ENCODE measurements at places on chromosomes 6 and 20. TPM values are rescaled to one million over a fixed set of nuclear protein-coding genes. Genes with fewer than 3 reads are reported as not detected.

Gene SNPH
- 0.90 TPM for total RNA-seq

Gene HEBP2
- total RNA-seq: 11.9 TPM

DNA sequence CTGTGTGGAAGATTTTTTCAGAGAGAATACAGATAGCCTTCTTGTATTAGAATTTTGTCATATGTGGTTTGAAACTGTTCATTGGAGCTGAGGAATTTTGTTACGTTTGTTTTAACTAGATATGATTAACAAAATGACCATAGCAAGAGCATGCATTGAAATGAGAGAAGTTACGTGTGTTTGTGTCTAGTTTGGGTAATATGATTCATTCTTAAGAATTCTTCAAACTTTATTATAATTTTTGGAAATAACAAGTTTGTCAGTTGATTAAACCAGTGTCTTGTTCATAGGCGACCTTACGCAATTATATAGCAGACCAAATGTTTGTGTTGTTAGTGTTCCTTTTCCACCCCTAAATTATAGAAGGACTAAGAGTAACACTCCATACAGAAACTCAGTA is 5.5 kb downstream of the GMNN start:
- DNase-seq: no peak

DNA sequence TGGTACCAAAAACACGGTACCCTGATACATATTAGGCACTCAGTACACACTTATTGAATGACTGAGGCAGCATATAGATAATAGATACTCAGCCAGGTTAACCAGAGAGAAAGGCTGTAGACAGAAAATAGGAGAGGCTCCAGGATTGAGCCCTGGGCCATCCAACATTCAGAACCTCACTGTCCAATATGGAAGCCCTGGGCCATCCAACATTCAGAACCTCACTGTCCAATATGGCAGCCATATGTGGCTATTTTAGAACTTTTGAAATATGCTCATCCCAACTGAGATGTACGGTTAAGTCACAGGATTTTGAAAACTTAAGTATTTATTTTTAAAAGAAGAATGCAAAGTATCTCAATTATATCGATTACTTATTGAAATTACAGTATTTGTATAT is 142.5 kb upstream of the ID4 start:
- peak; percentile 19 for DNase-seq

DNA sequence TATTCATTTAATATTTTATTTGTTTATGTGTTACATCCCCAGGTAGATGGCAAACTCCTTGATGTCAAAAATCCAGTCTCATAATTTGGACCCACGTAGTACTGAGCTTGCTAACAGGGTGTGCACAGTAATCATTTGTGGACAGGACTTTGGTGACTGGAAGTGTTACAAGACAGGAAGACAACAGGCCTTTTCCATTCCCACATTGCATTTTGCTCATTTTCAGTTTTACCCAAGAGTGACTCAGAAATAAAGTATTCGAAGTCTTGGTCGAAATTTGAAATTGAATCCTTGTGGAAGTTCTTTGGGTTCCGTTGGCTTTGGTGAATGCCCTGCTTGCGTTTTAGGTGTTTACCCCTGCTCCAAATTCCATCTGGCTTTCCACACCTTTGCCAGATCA is 63.0 kb upstream of the THBS2 start:
- no peak for DNase-seq

GRCh38 chr6:34072727-34073126 is 73.2 kb downstream of the GRM4 start:
- no peak for DNase-seq
